ENCODE measurements at places on chromosomes 13 and 19. TPM values are rescaled to one million over a fixed set of nuclear protein-coding genes. Genes with fewer than 3 reads are reported as not detected.

ZNF284 gene
- total RNA-seq = 1.9 TPM

LIPE gene
- total RNA-seq = 1,893 TPM

OR7D4 gene
- not detected for total RNA-seq

PRR20A gene
- not detected for total RNA-seq

DNA sequence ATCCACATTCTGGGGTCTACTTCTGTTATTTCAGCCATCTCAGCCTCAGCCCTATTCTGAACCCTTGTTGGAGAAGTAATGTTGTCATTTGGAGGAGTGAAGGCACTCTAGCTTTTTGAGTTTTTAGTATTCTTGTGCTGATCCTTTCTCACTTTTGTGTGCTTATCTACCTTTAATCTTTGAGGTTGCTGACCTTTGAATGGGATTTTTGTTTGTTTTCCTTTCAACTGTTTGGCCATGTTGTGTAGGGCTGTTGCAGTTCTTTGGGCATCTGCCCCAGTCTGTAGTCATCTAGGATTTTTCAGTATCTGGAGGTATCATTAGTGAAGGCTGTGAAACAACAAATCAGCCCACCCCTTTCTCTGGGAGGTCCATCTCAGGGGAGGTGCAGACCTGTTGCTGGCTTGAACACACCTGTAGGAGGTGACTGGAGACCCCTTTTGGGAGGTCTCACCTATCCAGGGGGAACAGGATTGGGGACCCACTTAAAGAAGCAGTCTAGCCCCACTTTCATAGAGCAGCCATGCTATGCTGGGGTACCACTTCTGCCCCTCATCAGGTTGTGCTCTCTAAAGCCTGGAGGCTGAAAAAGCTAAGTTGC, 1391.4 kb downstream of the UQCRFS1 start:
- DNase-seq = no peak

DNA sequence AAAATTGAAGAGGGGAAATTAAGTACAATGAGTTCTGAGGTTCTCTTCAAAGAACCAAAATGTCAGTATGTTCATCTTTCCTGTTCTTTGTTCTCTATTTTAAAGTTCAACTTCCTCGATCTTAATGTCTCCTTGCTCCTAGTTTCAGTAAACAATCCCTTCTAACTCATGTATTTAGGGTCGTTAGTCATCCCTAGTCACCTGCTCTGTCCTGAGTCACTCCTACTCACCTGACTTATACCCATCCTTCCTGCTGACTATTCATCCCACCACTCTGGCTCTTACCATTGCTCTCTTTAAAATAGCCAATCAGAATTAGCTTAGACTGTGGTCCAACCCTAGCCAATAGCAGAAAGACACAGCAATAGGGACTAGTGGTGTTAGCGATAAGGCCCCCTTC, 24.3 kb downstream of the ZNF90 start:
- DNase-seq = no peak

GRCh38 chr13:25018729-25019115, 77.2 kb upstream of the PABPC3 start:
- DNase-seq = no peak
